ENCODE measurements at places on chromosomes 2 and 18.

DNA sequence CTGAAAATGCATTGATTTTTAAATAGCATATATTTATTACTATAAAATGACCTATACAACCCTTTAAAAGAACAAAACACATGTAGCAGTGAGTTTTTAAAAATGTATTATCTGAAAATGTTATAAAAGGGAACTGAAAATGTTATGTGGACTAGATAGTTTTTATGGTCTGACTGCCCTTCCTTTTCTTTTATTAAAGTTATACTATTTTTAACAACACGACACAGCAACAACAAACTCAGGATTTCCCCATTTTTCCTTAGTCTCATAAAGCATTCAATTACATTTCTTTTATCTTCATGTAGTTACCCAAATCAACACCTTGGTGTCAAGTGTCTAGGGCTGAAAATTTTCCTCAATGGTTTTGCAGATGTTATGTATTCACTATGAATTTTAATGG is 132.8 kb upstream of the TMEFF2 start:
- no peak for DNase-seq

- no peak for DNase-seq
Observed at GRCh38 chr2:180535289-180535688, 445.1 kb upstream of the UBE2E3 start.

DNA sequence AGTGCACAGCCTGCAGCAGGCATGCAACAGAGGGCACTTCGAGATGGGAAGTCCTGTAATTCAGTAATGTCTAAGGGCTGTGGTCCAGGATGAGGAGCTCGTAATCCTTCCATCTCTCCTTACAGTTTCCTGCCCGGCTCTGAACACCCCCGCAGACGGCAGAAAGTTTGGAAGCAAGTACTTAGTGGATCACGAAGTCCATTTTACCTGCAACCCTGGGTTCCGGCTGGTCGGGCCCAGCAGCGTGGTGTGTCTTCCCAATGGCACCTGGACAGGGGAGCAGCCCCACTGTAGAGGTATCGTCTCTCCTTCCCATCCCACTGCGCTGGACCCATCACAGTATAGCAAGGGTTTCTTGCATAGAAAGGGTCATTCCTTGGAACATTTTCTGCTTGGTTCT is 26.7 kb downstream of the FBLN7 start:
- DNase-seq = no peak

DNA sequence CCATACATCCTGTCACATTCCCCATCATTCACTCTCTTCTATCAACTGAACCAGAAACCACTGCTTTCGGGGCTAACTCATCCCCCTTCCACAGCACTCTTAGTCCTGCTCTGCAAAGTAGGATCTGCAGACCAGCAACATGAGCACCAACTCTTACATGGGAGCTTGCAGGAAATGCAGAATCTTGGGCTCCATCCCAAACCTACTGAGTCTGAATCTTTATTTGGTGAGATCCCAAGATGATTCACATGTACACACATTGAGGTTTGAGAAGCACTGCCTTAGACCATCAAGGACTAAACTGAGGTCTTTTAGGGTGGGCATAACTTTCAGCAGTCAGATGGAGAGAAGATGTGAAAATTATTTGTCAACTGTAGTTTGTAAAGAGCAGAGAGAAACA is 235.6 kb upstream of the EPHA4 start:
- no peak for DNase-seq

- no peak for DNase-seq
Observed at GRCh38 chr2:6793913-6794312, 71.8 kb downstream of the CMPK2 start.

DNA sequence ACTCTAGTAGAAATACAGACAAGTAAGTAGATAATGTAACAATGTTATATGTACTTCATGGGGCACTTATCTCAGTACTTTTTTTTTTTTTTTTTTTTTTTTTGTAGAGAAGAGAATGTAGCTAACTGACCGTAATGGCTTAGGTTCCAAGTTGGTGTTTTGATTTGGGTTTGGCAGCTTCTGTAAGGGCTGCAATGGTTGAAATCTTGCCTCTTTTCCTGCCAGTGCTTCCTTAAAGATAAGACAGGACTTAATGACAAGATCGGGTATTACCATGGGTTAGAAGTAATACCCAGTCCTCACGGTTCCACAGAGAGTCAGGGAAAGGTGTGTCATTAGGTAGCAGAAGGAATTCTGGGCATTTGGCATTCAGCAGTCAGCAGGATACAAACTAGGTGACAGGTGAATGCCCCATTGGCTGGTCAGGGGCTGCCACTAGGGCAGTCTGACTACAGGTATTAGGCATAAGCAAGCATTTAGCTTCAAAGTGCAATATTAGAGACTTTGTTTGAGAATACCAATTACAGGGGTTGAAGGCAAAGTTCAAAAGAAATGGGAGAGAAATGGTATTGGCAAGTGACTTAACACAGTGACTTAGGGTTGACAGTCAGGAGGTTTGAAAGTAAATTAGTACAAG is 189.4 kb upstream of the RND3 start:
- no peak for DNase-seq

GRCh38 chr2:45869165-45869501 is 217.7 kb downstream of the PRKCE start:
- DNase-seq = no peak

- DNase-seq = no peak
Observed at GRCh38 chr2:33219114-33219513, 257.3 kb upstream of the RASGRP3 start.

DNA sequence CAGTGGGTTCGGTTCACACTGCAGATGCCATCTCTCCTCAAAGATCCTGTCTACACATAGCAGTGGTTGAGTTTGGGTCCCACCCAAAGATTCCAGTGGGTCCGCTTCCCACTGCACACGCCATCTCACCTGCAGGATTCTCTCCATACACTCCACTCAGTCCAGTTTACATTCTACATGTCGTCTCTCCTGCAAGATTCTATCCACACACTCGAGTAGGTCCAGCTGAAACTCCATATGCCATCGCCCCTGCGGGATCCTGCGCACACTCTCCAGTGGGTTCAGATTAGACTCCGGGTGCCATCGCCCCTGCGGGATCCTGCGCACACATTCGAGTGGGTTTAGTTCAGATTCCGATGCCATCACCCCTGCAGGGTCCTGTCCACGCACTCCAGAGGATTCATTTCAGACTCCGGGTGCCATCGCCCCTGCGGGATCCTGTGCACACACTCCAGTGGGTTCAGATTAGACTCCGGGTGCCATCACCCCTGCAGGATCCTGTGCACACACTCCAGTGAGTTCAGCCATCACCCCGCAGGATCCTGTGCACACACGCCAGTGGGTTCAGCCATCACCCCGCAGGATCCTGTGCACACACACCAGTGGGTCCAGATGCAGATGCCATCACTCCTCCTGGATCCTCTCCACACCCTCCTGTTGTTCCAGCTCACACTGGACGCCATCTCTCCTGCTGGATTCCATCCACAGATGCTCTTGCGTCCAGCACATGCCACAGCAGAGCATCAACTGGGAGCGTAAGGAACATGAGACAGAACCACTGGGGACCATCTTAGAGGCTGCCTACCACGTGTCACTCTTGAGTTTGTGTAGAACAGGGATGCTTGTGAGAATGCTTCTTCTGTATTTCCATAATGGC is 3.0 kb upstream of the PXDN start:
- DNase-seq = no peak

GRCh38 chr2:62305421-62306176 is 109.7 kb downstream of the B3GNT2 start:
- no peak for DNase-seq

DNA sequence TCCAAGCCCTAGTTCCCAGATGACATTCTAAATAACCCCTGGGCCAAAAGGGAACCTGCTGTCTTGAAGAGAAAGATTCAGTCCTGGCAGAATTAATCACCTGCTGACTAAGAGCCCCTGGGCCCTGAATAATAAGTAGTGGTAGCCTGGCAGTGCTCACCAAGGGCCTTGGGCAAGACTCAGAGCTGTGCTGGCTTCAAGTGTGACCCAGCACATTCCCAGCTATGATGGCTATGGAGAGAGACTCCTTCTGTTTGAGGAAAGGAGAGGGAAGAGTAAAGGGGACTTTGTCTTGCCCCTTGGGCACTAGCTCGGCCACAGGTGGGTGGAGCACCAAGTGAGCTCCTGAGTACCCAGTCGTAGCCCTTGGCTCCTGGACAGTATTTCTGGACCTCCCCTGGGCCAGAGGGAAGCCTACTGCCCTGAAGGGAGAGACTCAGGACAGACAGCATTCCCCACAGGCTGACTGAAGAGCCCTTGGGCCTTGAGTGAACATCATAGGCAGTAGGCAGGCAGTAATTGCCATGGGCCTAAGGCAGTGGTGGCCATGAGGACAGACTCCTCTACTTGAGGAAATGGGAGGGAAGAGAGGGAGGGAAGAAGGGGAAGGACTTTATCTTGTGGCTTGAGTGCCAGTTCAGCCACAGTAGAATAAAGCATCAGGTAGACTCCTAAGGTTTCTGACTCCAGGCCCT is 40.0 kb upstream of the INPP4A start:
- no peak for DNase-seq

DNA sequence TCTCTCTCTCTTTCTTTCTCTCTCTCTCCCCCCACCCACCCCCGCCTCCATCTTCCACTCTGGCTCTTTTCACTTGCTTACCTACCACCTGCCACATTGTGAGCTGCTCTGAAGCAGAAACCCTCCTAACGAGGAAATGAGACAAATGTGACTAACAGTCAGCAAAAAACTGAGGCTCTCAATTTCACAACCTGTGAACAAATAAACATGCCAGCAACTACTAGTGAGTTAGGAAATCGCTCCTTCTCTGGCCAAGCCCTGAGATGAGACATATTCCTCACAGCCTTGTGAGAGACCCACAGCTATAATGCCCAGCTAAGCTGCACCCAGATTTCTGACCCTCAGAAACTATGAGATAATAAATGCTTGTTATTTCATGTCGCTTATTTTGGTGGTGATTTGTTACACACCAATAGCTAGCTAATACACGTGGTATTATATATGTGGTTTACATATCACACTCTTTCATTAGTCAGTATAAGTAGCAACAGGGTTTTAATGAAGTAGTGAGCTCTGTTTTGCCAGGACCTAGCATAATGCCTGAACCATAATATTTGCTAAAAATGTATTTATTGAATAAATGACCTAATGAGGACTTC is 8.4 kb upstream of the ZNF521 start:
- no peak for DNase-seq

DNA sequence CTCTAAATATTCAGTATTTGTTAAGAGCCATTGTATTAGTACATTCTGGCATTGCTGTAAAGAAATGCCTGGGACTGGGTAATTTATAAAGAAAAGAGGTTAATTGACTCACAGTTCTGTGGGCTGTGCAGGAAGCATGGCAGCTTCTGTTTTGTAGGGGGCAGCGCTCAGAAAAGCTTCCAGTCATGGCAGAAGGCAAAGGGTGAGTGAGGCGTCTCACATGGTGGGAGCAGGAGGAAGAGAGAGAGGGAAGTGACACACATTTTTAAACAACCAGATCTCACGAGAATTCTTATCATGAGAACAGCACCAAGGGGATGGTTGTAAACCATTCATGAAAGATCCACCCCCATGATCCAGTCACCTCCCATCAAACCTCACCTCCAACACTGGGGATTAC is 13.8 kb upstream of the CCDC102B start:
- DNase-seq = no peak

DNA sequence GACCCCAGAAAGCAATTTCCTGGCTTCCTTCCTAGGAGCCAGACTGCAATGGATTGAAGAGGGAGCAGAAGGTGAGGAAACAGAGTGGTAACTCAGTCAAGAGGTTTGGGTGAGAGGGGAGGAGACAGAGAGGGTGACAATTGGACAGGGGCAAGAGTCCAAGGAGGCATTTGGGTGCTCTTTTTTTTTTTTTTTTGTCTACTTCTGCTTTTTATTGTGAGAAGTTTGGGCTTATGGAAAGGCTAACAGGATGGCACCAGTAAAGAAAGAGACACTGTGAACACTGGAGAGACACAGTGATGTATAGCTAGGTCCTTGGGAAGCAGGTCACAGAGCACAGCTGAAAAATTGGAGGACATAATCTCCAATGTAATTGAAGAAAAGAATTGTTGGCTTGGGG is 25.0 kb downstream of the CYBRD1 start:
- DNase-seq = no peak

GRCh38 chr2:8574196-8575037 is 107.4 kb upstream of the ID2 start:
- DNase-seq = no peak

DNA sequence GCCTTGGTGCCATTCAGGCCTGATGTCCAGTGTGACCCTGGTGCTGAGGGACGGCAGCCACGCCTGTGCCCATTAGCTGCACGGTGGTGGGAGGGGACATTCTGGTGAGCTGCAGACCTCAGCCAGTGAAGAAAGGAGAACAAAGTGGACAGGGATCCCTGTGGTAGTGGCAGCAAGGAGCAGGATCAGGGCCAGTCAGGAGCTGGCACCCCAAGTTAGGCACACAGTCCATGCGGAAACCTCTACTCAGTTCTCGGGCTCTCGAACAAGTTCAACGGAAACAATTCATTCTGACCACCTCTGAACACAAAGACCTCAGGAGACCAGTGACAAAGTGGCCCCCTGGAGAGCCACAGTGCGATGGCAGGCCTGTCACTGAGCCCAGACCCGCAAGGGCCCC is 30.1 kb downstream of the COA5 start:
- no peak for DNase-seq

DNA sequence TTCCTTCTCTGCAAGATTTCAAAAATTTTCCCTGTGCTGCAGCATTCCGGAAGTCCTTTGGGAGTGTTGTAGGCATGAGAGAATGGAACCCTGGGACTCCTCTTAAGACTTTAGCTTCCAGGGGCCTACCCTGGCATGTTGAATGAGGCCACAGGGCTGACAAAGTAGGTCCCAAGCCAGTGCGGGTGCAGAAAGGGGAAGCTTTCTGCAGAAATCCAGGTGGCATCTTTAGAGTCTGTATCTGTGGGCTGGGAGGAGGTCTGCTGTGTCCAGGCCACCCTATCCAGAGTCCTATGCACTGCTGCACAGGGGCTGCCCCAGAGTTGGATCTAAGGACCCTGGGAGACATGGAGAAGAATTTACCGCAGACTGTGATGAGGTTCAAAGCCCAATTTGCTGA is 1.9 kb upstream of the SIX2 start:
- DNase-seq = no peak

GRCh38 chr2:136005462-136006196 is 20.2 kb upstream of the DARS1 start:
- no peak for DNase-seq

DNA sequence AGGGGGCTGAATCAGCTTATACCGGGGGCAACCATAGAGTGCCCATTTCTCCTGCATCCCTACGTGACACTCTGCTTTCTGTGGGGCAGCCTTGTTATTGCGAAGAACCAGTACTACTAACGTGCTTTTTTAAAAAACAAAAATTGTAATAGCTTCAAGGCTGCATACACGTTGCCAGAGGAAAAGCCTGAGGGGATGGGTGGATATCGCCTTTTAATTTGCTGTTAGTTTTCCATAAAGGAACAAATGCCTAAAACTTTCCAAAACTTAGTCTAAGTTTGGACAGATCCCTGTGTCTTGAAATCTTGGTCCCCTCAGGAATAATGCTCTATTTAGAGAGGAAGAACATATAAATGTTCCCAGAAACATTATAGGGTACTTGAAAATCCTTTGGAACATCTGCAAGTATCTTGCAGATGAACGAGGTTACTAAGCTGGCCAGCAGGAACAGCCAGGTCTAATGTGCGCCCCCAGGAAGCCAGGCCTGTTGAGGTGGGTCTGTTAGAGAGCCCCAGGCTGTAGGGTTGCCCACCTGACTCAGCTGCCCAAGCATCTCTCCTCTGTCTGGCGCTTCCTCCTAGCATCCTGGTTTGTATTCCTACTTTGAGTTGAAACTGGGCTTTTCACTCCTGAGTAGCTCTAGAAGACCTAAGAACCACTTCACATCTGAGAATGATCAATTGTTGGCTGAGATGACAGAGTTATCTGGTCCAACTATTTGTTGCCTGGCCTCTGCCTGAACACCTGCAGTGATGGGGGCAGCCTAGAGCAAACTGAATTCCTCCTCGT is 96.9 kb downstream of the TGOLN2 start:
- DNase-seq = no peak

All from GM04503 (cell line).